Karpas-422 (cell line): ENCODE measurements at places on chromosomes 3 and 15.

GRCh38 chr15:78120523-78120922, 10.7 kb downstream of the CIB2 start:
- DNase-seq = no peak

DNA sequence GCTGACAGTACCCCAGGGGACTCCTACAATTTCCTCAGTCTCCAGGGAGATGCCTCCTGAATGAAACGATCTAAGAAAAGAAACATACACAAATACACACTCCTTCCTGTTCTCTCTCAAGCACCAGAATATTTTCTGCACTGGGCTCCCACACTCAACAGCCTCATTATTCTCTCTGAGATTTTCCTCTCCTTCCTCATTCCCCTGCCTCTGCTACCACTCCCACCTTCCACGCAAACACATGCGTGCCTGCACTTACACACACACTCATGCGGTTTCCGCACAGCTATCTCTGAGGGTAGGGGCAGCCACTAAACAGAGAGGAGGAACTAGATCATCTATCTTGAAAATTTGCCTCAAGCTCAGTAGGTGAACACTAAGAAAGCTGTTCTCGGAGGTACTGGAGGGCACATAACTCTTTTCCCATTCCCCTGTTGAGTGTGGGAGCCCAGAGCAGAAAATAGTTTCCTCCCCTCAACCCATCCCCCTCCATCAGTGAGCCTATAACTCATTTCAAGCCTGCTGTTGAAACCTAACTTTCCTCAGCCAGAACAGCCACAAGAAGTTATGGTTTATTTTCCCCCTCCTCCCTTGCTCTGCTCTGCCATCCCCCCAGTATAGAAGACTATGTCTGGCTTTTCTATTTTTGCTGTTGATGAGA, 30.5 kb upstream of the TIPARP start:
- peak; percentile 57 for DNase-seq

GRCh38 chr15:87949151-87949574, 307.4 kb downstream of the NTRK3 start:
- no peak for DNase-seq

DNA sequence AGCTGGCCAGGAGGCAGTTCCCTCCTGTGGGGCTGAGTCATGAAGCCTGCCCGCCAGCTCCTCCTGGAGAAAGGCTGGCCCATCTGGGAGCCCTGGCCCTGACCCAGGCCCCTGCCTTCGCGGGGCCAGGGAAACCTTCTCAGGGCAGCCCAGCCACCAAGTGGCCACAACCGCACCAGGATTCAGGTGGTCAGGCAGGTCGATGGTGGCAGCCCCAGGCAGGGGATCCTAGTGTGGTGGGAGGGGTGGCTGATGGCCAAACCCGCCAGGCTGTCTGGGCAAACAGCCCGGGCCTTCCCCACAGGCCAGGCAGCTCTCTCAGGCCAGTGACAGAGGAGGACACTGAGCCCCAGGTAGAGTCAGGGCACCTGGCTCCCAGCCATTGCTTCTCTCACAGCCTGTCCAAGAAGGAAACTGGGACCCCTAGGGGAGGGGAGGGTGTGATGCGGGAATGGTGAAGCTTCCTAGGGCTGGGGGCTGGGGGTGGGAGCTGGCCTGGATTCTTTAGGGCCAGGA, 1.2 kb downstream of the TWF2 start:
- DNase-seq = no peak

DNA sequence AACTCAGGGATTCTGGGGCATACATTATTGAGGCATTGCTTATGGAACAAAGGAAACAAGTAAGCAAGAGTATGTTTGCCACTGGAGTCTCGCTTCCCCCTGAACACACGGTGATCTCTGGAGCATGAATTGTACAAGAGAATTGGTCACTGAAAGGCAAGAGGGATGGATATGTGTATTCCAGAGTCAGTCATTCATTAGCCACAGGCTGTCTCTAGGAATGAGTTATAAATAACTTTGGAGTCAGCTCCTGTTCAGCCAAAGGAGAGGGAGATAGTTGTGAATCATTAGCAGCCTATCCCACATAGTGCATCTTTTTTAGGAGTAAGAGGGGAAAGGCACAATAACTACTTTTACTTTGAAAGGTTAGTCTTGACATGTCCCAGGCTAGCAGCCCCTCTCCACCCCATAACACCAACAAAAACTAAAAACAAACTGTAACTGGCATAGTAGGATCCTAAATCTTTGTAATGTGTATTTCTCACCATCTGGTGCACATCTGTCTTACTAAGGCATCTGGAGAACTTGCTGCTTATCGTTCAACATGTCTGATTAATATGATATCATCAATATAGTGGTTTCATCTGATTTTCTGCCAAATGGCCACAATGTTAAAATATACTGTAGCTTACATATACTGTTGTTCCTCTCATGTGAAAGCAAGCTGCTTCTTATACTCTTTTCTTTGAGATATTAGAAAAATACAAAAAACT, 462.2 kb downstream of the GRM7 start:
- no peak for DNase-seq

GRCh38 chr15:63677778-63678177, 80.6 kb downstream of the FBXL22 start:
- no peak for DNase-seq
